Epithelial cell of proximal tubule (primary cell): ENCODE measurements at places on chromosomes 1 and 21.

DNA sequence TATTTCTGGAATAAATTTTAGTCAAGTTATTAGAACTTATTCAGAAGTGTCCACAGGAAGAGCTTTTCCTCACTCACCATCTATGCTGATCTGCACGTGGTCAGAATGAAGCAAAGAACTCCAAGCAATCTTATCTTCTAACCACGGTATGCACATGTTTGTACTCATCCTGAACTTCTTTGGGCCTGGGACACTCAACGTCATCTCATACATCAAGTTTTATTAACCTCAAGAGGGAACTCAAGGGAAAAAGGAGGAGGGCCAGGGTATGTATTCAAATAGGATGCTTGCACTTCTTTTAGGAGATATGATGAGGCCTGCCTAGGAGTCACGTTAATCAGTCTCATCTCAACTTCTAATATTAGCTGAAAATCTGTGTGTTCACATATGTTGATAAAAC lies 142.5 kb downstream of the C1orf94 start:
- no peak for DNase-seq

GRCh38 chr1:101116006-101116405 lies 90.4 kb upstream of the DPH5 start:
- no peak for DNase-seq

DNA sequence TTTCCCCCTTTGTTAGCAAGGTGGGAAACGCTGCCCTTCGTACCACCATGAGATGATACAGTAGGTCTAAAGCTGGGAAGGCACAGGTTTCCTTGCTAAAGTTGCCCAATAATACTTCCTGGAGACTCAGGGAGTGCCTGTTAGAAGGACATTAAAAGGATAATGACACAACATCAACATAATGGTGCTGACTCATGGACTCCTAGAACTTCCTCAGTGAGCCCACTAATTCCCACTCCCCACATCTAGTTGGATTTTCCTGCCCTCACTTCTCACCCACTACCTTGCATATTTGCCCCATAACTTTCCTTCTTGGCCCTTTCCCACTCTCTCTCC lies 17.5 kb downstream of the CFAP45 start:
- DNase-seq: no peak

- DNase-seq: no peak
Observed at GRCh38 chr1:236124965-236125364, 17.4 kb upstream of the GPR137B start.

DNA sequence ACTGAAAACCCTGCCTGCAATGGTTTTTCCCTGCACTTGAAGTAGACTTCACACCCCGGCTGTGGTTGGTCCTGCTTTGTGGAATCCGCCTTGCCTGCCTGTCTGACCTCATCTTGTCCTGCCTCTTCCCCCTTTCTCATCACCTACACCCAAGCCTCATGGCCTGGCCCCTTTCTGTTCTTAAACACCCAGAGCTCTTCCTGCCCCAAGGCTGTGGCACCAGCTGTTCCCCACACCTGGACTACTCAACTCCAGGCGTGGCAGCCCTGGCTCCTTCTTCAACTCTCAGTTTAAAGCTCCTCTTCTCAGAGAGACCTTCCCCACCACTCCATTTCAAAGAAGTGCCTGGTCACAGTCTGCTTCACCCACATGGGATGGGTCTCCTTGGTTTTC lies 27.0 kb downstream of the KIAA1614 start:
- DNase-seq: no peak
